ENCODE measurements at places on chromosomes 16 and 17. TPM values are rescaled to one million over a fixed set of nuclear protein-coding genes. Genes with fewer than 3 reads are reported as not detected.

The LLGL2 gene
- 7.1 TPM for total RNA-seq

The ADAD2 gene
- not detected for total RNA-seq

The CTRB1 gene
- total RNA-seq = not detected

The HSD11B2 gene
- total RNA-seq = 3.6 TPM

The CCL2 gene
- total RNA-seq = 0.65 TPM

The SLC5A2 gene
- total RNA-seq = not detected

DNA sequence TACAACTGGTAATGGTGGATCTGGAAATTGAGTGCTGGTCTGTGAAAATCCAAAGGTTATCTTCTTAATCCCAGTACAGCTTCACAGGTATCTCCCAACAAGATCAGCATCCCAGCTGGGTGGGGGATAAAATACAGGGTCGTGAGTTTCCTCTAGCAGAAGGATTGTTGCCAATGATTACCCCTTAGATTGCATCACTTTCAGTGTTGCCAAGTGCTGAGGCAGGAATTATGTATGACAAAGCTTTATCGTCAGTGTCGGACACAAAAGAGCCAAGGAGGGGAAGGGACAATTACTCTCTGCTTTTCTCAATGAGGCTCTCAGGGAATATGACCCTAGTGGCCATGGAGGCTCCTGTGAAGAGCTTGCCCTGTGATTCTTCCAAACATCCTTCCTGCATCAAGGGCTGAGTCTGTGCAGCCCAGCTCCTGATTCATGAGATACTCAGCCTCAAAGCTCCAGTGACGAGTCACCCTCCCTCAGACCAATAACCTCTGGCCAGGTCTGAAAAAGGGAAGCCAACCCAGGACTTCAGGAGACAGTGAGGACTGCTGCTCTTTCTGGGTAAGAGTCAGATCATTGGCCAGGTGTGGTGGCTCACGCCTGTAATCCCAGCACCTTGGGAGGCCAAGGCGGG is 15.0 kb downstream of the OR1F1 start:
- no peak overlapping the region for H3K27ac ChIP-seq
- H3K36me3 ChIP-seq = no peaks in the 10 kb centered on the region
- no peaks in the 10 kb centered on the region for H3K4me1 ChIP-seq
- H3K4me3 ChIP-seq = no peak overlapping the region
- H3K27me3 ChIP-seq = peaks cover 13% of the 10 kb centered on the region
- no peak for DNase-seq

- no peak overlapping the region for H3K4me3 ChIP-seq
- no peaks in the 10 kb centered on the region for H3K27me3 ChIP-seq
- no peak for DNase-seq
- H3K36me3 ChIP-seq = no peaks in the 10 kb centered on the region
Measured at GRCh38 chr16:73311857-73312723, 264.2 kb upstream of the ZFHX3 start.

- peaks cover 3% of the 10 kb centered on the region for H3K27me3 ChIP-seq
- H3K4me3 ChIP-seq = no peak overlapping the region
- no peaks in the 10 kb centered on the region for H3K36me3 ChIP-seq
- no peak for DNase-seq
- H3K27ac ChIP-seq = no peak overlapping the region
- H3K4me1 ChIP-seq = no peaks in the 10 kb centered on the region
Measured at GRCh38 chr17:41499714-41500113, 5.7 kb downstream of the KRT13 start.

DNA sequence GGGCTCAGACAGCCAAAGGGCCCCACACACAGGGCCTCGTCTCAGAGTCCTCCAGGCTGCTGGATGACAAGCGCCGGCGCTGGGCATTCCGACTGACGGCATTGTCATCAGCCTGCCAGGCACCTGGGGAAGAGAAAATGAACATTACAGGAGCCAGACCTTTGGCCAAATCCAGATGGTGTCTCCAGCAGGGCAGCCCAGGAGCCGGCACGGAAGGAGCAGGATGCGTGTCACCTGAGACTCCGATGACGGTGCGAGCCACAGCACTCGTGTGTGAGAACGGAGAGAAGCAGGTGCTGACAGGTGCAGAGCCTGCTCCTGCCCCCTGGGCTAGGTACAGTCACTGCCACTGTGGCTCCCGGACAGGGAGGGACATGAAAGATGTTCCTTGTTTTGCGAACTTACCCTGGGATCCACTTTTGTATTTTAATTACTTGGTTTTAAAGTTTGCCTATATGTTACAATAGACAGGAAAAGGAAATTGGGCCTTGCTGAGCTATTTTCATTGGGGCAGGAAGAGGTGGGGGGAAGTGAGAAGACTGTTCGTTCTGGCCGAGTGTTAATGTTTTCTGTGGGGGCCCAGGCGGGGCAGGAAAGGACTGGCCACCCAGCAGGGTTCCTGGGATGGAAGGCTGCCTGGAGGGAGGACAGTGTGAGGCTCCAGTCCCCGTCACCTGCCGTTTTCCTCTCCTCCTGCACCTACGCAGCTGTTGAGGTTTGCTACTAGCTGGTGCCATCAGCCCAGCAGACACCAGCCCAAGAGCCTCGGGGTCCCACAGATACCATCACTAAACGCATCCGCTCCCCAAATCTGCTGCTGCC is 4.4 kb upstream of the FOXJ1 start:
- peaks cover 65% of the 10 kb centered on the region for H3K4me1 ChIP-seq
- peaks cover 3% of the 10 kb centered on the region for H3K27me3 ChIP-seq
- H3K36me3 ChIP-seq = peaks cover 8% of the 10 kb centered on the region
- DNase-seq = peak; percentile 27

- no peak overlapping the region for H3K27ac ChIP-seq
- no peak for DNase-seq
- no peak overlapping the region for H3K4me3 ChIP-seq
- no peaks in the 10 kb centered on the region for H3K4me1 ChIP-seq
- peaks cover 9% of the 10 kb centered on the region for H3K27me3 ChIP-seq
Measured at GRCh38 chr17:56173026-56173425, 19.8 kb downstream of the ANKFN1 start.

- H3K36me3 ChIP-seq = peaks cover 14% of the 10 kb centered on the region
- H3K4me3 ChIP-seq = no peak overlapping the region
- peak overlapping the region; percentile 22 for H3K27ac ChIP-seq
Measured at GRCh38 chr17:78716814-78717393, 65.2 kb downstream of the CYTH1 start.

DNA sequence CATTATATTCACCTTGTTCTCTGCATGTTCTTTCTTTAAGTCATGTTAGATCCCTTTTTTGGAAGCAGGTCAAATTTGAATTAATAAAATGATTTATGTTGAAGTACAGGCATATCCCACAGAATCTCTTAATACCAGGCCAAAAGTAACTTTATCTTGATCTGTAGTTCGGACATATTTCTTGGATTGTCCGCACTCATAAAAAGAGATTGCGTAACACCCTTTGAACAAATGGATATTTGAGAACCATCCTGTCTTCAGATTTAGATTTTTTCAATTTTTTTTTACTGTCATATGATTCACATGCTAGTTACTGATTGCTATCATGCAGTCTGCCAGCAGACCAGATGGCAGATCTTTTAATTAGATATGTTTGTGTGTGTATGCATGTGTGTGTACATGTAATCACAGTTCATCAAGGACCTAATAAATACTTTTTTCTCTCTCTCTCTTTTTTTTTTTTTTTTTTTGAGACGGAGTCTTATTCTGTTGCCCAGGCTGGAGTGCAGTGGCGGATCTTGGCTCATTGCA is 352.6 kb downstream of the WWOX start:
- no peak overlapping the region for H3K27ac ChIP-seq
- no peak for DNase-seq
- no peaks in the 10 kb centered on the region for H3K4me1 ChIP-seq

DNA sequence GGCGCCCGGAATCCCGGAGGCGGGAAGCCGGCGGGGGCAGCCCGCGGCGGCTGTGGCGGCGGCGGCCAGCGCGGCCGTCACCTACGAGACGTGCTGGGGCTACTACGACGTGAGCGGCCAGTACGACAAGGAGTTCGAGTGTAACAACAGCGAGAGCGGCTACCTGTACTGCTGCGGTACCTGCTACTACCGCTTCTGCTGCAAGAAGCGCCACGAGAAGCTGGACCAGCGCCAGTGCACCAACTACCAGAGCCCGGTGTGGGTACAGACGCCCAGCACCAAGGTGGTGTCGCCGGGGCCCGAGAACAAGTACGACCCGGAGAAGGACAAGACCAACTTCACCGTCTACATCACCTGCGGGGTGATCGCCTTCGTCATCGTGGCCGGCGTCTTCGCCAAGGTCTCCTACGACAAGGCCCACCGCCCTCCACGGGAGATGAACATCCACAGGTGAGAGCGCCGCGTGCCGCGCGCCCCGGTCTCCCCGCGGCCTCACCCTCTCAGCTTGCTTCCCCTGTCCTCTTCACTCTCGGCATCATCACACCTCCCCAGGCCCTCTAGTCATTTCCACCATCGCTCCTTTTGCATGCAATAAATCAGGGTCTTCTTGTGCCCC is 706 bp downstream of the SHISA6 start:
- H3K36me3 ChIP-seq = no peaks in the 10 kb centered on the region
- no peak for DNase-seq
- H3K4me3 ChIP-seq = no peak overlapping the region
- peaks cover 26% of the 10 kb centered on the region for H3K27me3 ChIP-seq

- no peak overlapping the region for H3K4me3 ChIP-seq
- no peak for DNase-seq
- H3K27me3 ChIP-seq = no peaks in the 10 kb centered on the region
- H3K27ac ChIP-seq = no peak overlapping the region
Measured at GRCh38 chr17:38761612-38762011, 9.1 kb downstream of the PSMB3 start.

GRCh38 chr16:86016201-86016965 is 117.4 kb downstream of the IRF8 start:
- no peak overlapping the region for H3K4me3 ChIP-seq
- no peak overlapping the region for H3K27ac ChIP-seq
- H3K4me1 ChIP-seq = no peaks in the 10 kb centered on the region
- H3K36me3 ChIP-seq = peaks cover 3% of the 10 kb centered on the region

GRCh38 chr16:2089706-2090480 is 42.1 kb downstream of the TSC2 start:
- DNase-seq = no peak
- no peaks in the 10 kb centered on the region for H3K4me1 ChIP-seq
- no peak overlapping the region for H3K4me3 ChIP-seq
- no peak overlapping the region for H3K27ac ChIP-seq
- H3K27me3 ChIP-seq = no peaks in the 10 kb centered on the region
